ENCODE measurements at places on chromosomes 1 and 21.

- DNase-seq, result no peak
Measured at GRCh38 chr1:152071123-152071522, 17.7 kb downstream of the TCHHL1 start.

GRCh38 chr1:205015241-205015640, 27.8 kb upstream of the CNTN2 start:
- DNase-seq, result no peak

GRCh38 chr1:204742676-204743251, 57.2 kb upstream of the LRRN2 start:
- DNase-seq, result peak; percentile 1

- no peak for DNase-seq
Measured at GRCh38 chr1:101264697-101265096, 27.9 kb downstream of the S1PR1 start.

- no peak for DNase-seq
Measured at GRCh38 chr1:28437264-28437923, 67.9 kb downstream of the PHACTR4 start.

- DNase-seq, result no peak
Measured at GRCh38 chr1:30659702-30660101, 63.7 kb downstream of the MATN1 start.

DNA sequence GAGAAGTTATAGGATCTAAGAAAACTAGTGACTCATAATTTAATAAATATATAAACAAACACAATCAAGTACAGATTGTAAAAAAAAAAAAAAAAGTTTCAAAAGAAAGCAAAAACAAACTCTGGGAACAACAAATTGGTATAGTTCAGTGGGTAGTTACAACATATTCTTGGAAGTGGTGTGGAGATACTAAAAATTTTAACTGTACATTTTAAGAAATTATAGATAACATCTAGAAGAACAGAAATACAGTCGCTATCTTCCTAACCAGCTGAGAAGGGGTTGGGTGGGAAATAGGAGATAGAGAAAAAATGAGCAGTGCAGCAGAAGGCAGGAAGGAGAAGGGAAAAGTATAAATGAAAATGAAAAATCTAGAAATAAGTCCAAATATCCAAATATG, 70.5 kb downstream of the LRRC8C start:
- no peak for DNase-seq

GRCh38 chr1:32350785-32351398, 11.4 kb downstream of the FAM229A start:
- DNase-seq, result peak; percentile 88

DNA sequence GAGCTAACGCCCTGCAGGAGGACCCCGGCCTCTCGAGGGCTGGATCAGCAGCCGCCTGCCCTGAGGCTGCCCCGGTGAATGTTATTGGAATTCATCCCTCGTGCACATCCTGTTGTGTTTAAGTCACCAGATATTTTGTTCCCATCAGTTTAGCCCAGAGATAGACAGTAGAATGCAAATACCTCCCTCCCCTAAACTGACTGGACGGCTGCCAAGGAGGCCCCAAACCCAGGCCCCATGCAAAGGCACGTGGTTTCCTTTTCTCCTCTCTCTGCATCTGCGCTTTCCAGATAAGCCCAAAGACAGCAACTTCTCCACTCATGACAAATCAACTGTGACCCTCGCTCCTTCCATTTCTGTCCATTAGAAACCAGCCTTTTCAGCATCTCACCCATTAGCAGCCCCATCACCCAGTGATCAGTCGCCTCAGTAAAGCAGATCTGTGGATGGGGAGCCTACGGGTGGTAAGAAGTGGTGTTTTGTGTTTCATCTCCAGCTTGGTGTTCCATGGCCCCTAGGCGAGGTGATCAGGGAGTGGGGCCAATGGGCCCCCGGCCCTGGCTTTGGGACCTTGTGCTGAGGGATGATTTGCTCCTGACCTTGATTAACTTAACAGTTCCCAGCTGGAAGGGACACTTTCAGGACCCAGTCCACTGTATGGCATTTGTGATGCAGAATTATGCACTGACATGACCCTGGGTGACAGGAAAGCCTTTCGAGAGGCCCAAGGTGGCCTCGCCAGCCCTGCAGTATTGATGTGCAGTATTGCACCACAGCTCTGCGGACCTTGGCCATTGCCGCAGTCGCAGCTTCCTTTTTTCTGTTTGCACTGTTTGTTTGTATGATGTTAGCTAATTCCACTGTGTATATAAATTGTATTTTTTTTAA, 5.2 kb downstream of the NPPA start:
- DNase-seq, result no peak

- DNase-seq, result no peak
Measured at GRCh38 chr1:241715435-241715834, 63.4 kb downstream of the WDR64 start.

GRCh38 chr1:3226701-3227350, 157.8 kb downstream of the PRDM16 start:
- no peak for DNase-seq

DNA sequence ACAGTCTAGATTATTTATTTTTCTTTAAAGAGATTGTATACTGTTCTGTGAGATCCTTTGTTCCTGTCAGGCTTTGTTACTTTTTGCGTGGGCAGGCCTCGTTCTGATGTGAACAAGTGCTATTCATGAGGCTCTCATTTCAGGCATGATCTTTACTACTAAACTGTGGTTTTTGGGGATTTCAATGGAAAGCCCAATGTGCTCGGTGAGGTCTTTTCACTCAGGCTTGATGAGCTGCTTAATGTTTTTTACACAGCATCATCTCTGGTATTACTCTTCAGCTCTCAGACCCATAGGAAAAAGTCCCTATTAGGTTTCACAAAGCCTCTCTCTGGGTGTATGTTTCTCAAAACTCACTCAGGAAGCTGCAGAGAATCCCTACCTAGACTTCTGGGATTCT, 419.4 kb downstream of the GPATCH2 start:
- no peak for DNase-seq

DNA sequence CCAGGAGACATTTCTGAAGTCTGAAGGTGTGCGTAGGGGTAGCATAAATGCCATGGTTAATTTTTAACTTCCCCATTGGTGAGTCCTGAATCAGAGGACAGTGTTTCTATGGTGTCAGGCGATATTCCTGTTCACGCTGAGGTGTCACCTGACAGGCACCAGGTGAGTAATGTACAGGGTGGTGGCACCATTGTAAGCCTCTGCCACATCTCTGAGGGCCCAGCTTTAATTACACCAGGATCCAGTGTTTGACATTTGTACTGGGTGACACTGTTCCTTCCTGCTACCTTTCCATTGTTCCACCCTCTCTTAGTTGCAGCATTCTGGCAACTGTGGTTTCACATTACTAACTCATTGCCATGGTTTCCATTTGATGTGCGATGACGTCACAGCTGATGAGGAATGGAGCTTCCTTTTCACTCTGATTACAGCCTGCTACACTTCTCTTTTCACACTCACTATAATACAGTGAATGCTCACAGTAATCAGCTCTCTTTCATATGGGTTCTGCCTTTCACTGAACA, 40.6 kb upstream of the MARK1 start:
- DNase-seq, result no peak

DNA sequence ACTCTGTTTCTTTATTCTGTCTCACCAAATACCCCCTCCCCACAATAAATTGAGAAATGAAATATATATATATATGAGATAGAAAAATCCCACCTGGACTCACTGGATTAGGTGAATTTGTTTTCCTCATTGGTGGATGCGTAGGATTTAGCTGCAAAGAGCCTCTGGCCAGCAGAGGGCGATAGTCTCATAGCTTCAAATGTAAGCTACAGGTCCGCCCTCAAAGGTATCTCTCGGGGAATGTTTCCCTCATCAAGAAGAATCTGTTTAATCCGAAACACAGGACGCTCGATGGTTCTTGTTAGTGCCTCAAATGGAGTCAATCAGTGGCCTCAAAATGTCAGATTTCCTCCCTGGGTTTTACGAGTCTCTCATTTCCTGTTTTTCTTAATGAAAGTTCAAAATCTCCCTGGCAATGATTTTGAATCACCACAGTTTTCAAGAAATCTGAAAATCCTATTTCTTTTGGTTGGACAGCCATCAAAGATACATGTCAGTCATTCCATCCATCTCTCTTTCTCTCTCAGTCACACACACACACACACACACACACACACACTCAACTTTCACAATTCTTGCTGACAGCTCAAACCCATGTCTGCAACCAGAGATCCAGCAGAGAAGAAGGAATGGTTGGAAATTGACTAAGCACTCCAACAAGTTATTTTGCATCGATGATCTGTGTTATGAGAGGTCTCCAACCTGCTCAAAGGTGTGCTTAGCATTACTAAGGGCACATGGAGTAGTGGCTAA, 13.9 kb upstream of the CAMK1G start:
- DNase-seq, result peak; percentile 56

- peak; percentile 47 for DNase-seq
Measured at GRCh38 chr21:39444421-39445180, 977 bp downstream of the LCA5L start.

GRCh38 chr1:42176902-42177519, 12.5 kb upstream of the GUCA2A start:
- peak; percentile 45 for DNase-seq

DNA sequence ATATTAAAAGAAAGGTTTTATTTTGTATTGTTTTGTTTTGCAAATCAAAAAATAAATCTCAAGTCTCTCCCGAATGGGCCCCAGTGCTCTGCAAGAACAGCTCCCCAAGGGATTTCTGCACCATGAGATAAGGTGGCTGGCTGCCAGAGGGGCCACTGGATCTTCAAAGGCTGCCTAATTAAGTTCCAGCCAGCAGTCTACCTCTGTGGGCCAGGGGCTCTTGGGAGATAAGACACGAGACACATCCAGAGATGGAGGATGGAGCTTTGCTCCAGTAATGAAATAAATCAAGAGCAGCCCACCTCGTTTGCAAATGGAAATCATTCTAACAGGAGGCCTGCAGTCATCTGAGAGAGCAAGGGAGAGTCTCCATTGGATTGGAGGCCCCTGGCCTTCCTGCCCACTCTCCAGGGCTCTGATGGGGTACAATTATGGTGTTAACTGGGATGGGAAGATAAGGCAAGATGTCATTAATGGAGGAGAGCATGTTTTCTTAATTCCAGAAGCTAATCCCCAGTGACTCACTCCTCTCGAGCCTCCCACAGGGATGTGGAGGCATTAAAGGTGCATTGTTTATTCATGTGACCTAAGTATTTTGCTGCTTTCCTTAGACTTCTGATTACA, 155.2 kb upstream of the KAZN start:
- no peak for DNase-seq

Data from midbrain (tissue), 1 donor.